PC-3 (cell line): ENCODE measurements at places on chromosomes 5 and 9. TPM values are rescaled to one million over a fixed set of nuclear protein-coding genes. Genes with fewer than 3 reads are reported as not detected.

DNA sequence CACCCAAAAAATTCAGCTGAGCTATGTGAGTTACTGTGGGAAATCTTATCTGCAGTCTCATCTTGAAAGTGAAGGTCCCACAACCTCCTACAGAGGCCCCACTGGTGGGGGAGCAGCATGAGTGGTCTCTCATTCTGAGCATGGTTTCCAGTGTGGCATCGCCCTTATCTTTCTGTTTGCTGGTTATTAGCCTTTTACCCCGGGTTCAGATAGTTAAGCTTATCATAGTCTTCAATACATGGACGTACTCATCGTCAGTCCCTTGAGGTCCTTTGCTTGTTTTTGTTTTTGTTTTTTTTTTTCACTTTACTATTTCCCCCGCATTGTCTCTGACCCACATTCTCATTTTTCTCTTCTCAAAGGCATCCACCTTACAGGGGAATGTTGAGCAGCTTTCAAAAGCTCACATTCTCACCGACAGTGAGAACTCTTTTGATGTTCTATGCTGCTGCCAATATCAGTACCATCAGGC lies 7.7 kb upstream of the HAVCR2 start:
- no peak for DNase-seq

LCN1 gene
- total RNA-seq: not detected in 2 replicates

DNA sequence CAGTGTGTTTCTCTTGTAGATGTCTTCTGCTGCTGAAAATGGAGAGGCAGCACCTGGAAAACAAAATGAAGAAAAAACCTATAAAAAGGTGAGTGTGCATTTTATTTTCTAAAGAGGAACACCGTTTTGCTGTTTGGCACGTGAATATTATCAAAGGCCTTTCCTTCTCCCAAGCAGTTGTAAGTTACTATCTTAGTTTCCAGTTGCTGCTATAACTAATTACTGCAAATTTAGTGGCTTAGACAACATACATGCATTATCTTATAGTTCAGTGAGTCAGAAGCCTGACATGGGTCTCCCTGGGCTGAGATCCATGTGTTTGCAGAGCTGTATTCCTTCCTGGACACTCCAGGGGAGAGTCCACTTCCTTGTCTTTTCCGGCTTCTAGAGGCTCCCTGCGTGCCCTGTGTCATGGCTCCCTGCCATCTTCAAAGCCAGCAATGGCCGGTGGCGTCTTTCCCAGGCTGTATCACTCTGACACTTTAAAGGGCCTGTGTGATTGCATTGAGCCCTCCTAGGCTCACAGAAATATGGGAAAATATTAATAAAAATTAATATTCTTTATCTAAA lies 117.6 kb downstream of the PIP5K1B start:
- peak; percentile 31 for DNase-seq

PCDHGB3 gene
- 1.2 and 1.3 TPM in 2 replicates for total RNA-seq

- DNase-seq: no peak
Measured at GRCh38 chr5:143025376-143025775, 255.2 kb downstream of the ARHGAP26 start.

OR1J2 gene
- not detected in 2 replicates for total RNA-seq

DNA sequence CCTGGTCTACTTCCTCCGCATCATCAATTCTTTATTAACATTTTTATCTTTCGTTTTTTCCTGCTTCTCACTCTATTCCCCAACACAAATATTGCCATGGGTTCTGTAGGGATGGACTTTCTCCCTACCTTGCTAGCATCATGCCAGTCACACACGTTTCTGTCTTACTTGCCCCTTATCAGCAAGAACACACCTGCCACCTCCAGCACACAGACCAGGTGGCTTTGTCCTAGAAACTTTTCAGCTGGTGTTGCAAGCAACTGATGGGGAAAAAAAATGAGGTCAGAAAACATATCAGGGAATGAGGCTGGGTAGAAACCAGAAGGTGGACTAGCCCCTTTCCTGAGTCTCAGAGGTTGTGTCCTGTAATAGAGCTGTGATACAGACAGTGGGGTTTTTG lies 5.8 kb downstream of the SH3RF2 start:
- no peak for DNase-seq

SGTB gene
- 0.98 and 1.1 TPM in 2 replicates for total RNA-seq

DNA sequence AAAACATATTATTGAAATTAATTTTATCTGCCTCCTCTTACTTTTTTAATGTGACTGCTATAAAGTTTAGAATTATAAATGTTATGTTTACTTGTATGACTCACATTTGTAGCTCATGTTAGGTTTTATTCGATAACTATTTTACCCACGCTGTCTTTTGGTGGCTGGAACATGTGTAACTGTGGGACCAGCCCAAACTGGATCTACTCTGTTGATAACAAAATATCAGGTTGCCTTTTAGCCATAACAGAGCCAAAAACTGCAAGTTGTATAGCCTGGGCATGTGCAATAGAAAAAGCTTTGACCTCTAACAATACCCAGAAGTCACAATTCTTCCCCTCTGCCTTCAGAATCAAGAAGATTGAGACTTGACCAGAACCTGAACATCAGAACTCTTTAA lies 356.5 kb downstream of the PRELID2 start:
- DNase-seq: peak; percentile 41

- DNase-seq: no peak
Measured at GRCh38 chr9:94577571-94577970, 16.1 kb downstream of the FBP2 start.

DNA sequence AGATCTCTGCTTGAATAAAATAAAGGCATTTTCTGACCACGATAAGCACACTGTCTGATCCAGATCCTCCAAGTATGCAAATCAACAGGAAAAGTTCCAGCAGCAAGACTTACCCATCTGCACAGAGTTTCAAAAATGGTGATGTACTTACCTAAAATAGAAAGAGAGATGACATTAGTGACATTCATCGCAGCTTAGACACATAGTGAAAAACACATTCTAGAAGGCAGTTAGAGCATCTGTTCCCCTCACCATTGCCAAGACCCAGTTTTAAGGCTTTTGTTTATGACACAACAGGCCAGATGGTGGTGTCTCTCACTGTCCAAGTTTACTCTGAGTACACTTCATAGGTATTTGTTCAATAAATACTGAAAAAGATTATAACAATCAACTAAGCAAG lies 207.7 kb downstream of the PDE4D start:
- DNase-seq: no peak

FOXD4L6 gene
- not detected in 2 replicates for total RNA-seq

DNA sequence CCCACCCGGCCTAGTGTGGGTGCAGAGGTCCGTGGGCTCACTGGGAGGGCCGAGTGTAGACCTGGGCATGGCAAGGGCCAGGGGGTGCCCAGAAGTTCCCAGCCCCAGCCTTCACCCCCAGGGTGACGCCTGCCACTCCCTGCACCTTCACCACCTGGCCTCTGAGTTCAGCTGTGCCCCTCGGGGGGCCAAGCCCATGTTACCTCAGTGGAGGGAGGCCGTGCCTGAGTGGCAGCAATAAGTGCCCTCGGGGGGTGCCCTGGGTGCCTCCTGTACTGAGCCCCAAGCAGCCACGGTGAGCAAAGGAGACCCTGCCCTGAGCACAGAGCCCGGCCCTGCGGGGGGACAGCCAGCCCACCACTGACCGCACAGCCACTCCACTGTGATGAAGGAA lies 10.3 kb upstream of the FCN2 start:
- no peak for DNase-seq

DNA sequence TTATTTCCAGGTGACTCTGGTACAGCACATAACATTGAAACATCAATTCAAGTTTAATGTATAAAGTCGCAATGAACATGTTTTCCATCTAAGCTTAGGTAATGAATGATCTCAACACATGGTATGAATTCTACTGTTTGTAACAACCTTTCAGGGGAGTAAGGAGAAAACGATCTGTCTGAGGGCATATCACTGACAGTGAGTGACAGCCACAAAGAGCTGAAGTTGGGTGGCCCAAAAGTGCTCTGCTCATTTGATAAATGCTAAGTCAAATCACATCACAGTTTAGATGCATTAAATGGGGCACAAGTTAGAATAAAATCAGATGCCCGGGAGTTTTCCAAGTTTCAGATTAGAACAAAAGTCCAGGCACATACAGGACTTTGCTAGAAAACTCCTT lies 1.2 kb downstream of the FANCC start:
- DNase-seq: no peak

- DNase-seq: no peak
Measured at GRCh38 chr9:132141344-132141947, 20.4 kb upstream of the NTNG2 start.

EGFL7 gene
- total RNA-seq: 23.1 and 29.5 TPM in 2 replicates
